Cardiac fibroblast (primary cell): ENCODE measurements at places on chromosomes 7 and 10.

GRCh38 chr10:59709395-59710125 is at the start of gene SLC16A9:
SLC16A9 (minus strand) TSS chr10:59709850; CDS start chr10:59684291, 25,559 bp downstream.
- DNase-seq = peak; percentile 53

- DNase-seq = no peak
Observed at GRCh38 chr7:118079369-118079768, 104.6 kb upstream of the LSM8 start.

DNA sequence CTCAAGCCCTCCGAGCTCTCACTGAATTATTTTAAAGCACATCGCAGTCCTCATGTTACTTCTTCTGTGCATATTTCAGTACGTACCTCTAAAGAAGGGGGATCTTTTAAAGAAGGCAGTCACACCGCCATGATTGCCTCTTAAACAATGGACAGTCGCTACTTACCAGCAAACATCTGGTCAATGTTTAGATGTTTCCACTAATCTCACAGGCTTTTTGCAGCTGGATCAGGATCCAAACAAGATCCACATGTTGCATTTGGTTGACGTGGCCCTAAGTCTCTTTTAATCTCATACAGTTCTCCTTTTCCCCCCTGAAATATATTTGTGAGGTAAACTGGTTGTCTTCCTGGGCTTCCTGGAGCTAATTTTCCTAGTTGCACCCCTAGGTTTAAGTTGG is 50.0 kb downstream of the PRF1 start:
- DNase-seq = no peak

GRCh38 chr10:37957841-37958240 is 18.6 kb downstream of the ZNF25 start:
- no peak for DNase-seq

DNA sequence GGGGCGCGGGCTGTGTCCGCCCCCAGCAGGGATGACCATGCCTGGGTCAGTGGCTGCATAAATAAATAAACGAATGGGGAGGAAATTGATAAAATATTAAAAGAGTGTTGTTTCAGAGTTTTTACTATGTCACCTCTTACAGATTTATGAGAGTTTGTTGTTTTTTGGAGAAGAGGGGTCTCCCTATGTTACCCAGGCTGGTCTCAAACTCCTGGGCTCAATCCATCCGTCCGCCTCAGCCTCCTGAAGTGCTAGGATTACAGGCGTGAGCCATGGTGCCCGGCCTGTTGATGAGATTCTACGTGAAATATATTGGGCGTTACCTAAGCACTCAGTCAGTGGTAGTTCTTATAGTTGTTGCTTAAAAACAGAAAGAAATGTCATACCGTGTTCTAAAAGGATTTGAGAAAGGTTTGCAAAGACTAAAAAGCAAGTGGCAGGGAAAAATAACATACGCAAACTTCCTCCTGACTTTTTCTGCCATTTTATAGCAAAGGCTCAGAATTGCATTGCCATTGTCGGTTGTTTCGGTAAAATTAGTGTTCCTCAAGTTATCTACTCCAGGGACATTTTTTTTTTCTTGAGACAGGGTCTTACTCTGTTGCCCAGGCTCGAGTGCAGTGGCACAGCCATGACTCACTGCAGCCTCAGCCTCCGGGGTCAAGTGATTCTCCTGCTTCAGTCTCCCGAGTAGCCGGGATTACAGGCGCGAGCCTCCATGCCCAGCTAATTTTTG is 39.5 kb upstream of the FOXK1 start:
- no peak for DNase-seq

DNA sequence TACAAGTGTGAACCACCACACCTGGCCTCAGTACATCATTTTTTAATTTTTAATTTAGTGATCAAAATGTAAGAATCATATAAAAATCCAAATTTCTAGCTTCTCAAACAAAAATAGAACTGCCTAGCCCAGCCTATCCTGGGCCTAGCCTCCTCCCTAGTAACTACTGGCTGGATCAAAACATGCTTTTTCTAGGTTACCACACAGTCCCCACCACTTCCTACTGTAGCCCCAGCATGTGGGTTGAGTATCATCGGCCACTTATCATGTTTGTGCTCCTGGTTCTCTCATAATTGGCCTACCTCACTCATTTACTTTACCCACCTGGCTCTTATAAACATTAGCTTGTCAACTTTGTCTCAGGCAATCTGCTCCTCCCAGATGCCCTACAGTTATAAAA is 52.9 kb downstream of the DNAJC12 start:
- no peak for DNase-seq

- DNase-seq = peak; percentile 62
Observed at GRCh38 chr7:7851381-7851780, 117.2 kb upstream of the GLCCI1 start.

GRCh38 chr7:50431316-50431715 is 18.8 kb downstream of the FIGNL1 start:
- no peak for DNase-seq
